A549 (cell line): ENCODE measurements at places on chromosomes 5 and 9.

DNA sequence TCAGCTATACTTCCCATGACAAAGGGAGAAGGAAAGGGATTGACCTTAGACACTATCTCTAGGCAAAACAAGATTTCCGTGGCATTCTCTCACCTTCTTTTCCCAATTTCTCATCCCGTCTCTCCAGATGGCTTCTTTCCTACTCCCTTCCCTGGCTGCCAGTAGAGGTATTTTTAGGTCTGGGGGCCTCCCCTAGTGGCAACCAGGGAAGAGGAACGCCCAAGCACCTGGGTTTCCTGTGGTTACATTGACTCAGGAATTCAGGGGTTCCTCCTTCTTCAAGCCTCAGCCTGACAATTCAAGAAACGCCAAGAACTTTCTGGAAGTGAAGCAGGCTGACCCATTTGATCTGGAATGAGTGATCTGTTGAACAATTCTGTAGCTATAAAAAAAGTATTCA, 111.5 kb upstream of the OSMR start:
- DNase-seq, result no peak

DNA sequence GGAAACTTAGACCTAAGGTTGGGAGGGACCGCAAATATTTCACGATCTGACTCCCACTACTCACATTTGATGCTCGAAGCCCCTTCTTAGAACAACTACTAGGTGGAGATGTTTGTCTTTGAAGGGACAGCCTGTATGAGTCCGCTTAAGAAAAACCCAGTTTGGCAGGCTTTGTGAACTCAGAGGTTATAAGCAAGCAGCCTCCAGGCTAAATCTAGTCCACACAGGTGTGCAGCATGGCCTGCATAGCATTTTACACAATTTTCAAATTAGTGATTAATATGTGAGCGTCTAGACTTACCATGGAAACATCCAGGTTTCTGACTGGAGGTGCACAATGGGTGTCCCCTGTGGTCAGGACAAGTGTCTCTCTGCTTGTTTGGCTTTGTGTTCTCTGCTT, 127.1 kb downstream of the KIF4B start:
- no peak for DNase-seq

DNA sequence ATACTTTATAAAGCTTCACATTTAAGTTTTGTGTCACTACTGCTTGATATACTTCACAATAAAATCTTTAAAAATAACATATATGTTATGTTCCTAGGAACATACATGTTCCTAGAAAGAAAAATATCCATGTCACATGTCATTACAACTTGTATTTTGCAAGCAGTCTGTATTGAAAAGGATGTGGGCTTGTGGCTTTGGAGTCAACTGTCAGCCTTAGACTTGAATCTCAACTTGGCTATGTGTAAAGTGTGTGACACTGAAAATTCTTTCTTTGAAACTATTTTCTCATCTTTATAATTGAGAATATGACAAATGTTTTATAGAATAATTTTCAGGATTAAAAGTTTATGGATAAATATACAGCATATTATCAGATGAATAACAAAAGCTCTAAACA, 273.1 kb downstream of the KIAA0825 start:
- DNase-seq, result no peak

- DNase-seq, result no peak
These were observed 189.8 kb downstream of the ELAVL2 start for GRCh38 chr9:23636199-23636598.

GRCh38 chr5:142527234-142527633, 158.7 kb downstream of the FGF1 start:
- no peak for DNase-seq

DNA sequence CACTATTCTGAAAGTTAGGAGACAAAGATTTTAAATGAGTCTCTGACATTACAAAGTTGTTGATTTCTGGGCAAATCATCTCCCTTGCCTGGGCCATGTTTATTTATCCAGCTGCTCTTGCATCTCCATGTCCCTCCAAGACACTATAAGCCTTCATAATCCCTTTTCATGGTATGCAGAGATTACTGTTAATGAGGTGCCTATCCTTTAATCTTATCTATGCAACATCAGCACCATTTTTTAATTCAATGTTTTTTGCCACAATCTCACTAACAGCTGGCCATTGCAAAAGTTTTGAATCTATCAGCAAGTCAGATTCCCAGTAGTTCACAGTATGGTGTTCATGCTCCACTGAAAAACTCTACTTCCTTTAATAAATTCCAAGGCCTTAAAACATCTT, 108.5 kb upstream of the PTPRD start:
- no peak for DNase-seq

DNA sequence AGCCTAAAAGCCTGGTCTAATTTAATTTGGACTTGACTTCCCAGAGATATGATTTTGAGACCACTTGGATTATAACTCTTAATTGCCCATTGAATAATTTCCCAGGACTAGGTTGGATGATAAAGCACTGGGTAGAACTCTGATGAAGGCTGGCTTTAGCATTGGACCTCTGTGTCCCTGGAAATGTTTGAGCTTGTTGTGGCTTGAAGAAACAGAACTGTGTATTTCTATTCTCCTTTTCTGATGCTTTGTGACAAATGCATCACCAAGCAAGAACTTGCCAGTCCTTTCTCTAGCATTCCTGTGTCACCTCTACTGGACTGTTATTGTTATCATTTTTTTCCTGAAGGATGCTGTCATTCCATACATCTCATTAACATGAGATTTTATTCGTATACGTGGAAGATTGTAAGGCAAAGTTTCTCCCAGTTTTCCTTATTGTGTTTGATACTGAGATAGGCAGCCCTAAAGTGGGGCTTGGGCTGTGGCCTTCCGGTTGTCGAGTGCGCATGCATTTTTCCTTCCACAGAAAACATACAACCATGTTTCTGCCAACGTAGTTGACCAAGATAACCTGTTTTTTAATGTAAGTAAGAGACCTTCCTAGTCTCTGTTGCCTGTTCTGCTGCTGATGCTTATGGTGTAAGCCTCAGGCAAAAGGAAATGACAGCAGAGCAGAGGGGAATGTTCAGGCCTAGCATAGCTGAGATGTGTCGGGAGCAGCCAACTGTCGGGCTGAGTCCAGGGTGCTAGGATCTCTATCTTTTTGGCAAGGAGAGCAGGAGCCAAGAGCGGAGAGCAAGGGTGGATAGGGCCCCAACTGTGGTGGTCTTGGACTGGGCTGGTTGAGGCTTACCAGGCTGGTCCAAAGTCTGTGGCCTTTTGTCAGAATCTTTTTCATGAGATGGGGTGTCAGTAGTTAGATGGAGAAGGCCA, 2.3 kb downstream of the NTRK2 start:
- DNase-seq, result no peak

DNA sequence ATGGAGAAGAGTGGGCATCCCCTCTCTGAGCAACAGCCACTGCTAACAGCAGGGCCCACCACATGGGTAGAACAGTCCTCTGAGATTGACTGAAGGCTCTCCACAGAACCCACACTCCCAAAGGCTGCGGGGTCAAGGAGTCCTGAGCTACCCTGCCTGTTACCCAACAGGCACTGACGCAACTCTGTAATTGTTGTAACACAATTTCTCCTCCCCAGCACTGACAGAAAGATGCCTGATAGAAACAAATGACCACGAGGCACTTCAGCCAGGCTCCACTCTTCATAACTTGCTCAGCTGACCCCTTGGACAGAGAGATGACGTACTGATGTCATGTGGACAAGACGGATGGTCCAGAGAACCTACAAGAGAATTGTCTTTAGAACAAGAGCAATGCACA, 220.7 kb downstream of the SPOCK1 start:
- no peak for DNase-seq

DNA sequence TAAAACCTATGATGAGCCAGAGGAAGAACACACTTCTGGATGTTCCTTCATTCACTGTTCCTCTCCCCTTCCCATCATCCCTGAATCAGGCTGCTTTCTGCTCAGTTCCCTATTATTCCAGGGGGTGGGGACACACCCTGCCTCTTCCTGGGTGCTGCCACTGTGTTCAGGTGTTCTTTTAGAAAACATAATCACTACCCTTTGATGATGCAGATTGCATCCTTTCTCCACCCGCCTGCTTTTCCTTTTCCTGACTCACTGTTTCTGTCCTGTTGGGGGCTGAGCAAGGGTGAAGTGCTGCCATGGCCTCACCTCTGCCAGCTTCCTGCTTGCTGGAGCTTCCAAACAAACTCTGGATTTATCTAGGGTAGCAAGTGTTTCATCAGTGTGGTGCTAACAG, 331.9 kb upstream of the GRIA1 start:
- no peak for DNase-seq

- no peak for DNase-seq
These were observed 409.1 kb upstream of the GRIA1 start for GRCh38 chr5:153081385-153081784.

GRCh38 chr9:98726735-98727134, 18.0 kb upstream of the GABBR2 start:
- DNase-seq, result no peak

GRCh38 chr9:81427870-81428269, 261.5 kb downstream of the TLE1 start:
- no peak for DNase-seq

- no peak for DNase-seq
These were observed 41.9 kb upstream of the SLC36A1 start for GRCh38 chr5:151405334-151406160.

DNA sequence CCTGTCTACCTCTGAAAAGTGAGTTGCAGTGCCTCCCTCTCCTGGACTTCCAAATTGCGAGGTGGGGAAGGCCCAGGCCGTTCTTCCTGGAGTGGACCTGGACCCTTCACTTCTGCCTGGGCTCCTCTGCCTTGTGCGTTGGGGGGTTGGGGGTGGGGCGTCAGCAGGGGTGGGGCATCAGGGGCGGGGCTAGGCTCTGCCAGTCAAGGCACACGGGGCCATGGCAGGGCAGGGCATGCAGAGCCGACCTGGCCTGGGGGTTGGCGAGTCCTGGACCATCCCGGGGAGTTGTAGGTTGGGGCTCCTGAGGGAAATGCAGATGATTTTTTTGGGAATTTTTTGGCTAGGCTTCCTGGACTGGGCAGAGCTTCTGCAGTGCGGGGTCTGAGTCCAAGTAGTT, 87.1 kb downstream of the EHMT1 start:
- no peak for DNase-seq

DNA sequence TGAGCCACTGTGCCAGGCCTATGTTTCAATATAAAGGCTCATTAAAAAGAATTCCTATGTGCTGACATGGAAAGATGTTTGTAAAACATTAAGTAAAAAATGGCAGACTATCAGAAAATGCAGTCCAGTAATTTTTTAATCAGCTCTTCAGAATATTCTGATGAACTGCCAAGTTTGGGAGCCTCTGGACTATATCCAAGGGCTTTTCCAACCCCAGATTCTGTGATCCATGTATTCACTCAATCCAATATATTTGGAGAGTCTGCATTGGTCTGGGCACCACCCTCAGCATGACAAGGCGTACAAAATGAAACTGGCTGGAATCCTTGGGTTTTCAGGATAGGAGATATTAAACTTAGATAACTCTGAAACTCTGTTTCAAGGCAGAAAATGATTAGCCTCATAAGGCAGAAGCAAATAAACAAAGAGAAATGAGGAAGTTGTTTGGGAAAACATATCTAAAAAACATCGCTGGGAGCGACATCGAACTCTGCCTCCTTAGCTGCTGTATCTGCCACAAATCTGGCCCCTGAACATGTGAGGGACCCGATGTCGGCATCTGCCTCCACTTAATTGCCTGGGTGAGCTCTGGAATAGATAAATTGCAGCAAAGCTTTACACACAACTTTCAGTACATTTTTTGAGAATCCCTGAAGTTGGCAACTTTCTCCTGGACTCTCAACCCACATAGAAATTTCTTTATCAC, 14.4 kb downstream of the PDE6A start:
- DNase-seq, result no peak

GRCh38 chr9:114856942-114857315, 51.1 kb upstream of the TNFSF15 start:
- DNase-seq, result no peak

- no peak for DNase-seq
These were observed 42.9 kb downstream of the FEM1C start for GRCh38 chr5:115501464-115502210.

- DNase-seq, result peak; percentile 30
These were observed 146.3 kb downstream of the SNCAIP start for GRCh38 chr5:122458278-122458872.

GRCh38 chr5:166431456-166431855, 1860.0 kb upstream of the WWC1 start:
- no peak for DNase-seq

DNA sequence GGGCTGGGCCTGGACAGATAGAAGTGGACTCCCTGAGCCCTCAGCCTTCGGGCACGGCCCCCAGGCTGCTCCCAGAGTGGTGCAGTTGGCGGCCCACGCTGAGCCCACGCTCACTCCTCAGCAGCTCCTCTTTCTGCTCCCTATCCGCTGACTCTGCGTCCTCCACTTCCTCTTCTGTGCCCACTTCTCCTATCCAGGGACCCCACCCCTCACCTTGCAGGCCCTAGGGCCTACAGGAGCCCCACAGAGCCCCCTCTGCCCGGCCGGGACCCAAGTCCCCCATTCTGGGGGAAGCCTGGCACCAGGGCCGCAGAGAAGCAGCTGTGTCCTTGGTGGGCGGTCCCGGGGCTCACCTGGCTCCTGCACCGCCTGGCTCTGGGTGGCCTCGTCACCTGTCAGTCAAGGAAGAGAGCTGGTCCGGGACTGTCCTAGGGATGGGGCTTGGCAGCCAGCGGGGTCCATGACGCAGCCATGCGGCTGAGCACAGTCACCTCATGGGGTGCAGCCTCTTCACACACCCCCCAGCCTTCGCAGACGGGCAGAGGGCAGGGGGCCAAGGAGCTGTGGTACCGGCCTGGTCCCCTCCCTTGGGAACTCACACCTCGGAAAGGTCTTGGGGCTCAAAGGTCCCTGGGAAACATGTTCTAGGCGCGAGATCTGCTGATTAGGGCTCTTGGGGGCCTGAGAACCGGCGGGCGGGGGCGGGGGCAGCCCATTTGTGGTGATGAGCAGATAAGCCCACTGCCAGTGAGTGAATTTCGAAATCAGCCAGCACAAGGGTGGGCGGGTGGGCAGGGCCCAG, 5.4 kb upstream of the NRARP start:
- DNase-seq, result no peak

GRCh38 chr5:174759091-174759490, 34.7 kb downstream of the MSX2 start:
- no peak for DNase-seq

GRCh38 chr9:93686127-93686879, 109.9 kb downstream of the PHF2 start:
- no peak for DNase-seq

DNA sequence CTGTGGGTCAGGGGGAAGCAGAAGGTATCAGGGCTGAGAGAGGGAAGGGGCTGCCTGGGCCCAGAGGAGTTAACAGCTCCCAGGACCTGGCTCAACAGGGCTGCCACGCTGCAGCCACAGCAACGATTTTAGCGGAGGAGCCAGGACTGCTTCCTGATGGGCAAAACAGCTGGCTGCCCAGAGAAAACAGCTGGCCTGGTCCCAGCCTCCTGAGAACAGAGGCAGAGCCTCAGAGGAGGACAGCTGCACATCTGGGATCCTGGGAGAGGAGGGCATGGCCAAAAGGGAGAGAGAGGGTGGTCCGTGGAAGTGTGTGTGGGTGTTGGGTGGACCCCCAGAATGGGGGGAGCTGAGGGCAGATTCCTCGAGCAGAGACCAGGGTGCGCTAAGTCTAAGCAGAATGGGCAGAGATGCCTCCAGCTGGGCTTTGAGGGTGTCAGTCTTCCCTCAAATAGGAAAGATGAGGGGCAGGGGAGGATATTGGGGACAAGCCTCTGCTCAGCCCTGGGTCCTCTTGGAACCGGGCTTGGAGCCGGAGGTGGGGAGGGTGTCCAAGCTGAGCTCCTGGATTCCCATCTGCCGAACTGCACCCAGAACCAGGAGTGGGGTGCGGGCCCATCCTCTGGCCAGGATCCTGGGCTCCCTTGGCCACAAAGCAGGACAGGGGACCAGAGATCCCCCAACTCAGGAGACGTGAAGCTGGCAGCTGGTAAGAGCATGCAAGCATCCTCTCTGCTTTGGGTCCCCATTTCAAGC, 9.1 kb upstream of the CERCAM start:
- DNase-seq, result no peak
